Fibroblast of skin of back (primary cell): ENCODE measurements at places on chromosomes 3 and 15.

DNA sequence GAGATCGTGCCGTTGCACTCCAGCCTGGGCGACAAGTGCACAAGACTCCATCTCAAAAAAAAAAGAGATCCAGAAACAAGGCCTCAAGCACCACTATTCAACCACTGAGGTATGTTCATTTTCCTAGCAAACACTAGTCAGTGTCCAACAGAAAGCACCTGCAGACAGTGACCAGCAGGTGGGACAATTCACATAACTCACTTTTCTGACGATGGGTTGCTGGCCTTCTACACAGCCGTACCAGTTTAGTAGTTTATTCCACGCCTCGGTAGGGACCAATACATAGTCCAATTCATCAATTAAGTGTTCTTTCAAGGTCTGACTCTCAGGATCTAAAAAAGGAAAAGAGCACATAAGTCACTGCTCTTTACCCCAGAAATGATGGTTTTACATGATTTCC, 12.4 kb downstream of the USP4 start:
- DNase-seq: no peak

DNA sequence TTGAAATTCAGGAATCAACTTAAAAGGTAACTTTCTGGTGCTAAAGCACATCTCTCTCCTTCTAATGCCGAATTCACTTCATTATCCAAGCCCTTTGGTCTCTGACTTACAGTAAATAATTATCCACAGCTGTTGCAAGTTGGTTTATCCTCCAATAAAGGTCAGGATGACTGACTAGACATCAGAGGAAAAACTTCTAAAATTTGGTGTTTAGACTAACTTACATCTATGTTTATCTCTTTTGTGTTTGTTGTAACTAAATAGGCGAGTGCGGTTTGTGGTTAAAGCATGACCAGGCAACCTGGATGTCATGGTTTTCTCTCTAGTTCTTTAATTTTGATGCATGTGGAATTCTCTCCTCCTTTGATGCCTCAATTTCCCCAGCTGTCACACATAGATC, 237.4 kb upstream of the LRTM1 start:
- no peak for DNase-seq

GRCh38 chr3:189038773-189039745, 132.7 kb upstream of the TPRG1 start:
- no peak for DNase-seq

DNA sequence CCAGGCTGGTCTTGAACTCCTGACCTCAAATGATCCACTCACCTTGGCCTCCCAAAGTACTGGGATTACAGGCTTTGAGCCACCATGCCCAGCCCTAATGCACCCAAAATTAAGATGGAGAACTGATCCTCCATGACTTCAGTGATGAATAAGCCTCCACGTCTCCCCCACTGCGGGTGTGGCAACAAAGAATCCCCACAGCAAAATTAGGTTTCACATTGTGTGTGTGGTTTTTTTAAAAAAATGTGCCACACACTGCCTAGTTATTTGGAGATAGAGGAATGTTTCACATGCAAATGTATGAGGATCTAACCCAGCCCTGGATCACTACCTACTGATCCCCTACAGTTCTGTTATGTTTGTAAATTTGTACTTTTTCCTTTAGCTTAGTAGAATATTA, 17.3 kb downstream of the HDAC11 start:
- DNase-seq: peak; percentile 69

- no peak for DNase-seq
Observed at GRCh38 chr3:121488628-121489027, 57.2 kb downstream of the POLQ start.

DNA sequence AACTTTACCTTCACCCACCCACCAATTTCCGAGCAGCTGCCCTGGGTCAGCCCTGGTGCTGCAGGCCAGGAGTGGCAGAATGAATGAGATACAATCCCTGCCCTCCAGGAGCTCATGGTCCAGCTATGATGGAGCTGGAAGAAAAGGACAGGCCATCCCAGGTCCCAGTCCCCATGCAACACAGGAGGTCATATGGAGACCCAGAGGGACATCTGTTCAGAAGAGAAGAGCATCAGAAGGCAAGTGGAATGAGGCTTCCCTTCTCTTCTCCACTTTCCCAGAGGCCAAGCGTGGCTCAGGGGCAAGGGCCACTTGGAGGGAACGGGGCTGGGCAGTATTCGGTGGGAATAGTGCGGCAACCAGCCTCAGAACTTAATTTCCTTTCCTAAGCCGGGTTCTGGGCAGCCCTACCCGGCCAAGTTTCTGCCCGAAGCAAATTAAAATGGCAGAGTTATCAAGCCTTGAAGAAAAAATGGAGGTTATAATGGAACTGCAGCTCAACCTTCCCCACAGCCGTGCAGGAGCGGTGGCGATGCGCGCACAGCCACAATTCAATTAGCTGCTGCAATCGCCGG, 35.9 kb downstream of the TLE3 start:
- no peak for DNase-seq

DNA sequence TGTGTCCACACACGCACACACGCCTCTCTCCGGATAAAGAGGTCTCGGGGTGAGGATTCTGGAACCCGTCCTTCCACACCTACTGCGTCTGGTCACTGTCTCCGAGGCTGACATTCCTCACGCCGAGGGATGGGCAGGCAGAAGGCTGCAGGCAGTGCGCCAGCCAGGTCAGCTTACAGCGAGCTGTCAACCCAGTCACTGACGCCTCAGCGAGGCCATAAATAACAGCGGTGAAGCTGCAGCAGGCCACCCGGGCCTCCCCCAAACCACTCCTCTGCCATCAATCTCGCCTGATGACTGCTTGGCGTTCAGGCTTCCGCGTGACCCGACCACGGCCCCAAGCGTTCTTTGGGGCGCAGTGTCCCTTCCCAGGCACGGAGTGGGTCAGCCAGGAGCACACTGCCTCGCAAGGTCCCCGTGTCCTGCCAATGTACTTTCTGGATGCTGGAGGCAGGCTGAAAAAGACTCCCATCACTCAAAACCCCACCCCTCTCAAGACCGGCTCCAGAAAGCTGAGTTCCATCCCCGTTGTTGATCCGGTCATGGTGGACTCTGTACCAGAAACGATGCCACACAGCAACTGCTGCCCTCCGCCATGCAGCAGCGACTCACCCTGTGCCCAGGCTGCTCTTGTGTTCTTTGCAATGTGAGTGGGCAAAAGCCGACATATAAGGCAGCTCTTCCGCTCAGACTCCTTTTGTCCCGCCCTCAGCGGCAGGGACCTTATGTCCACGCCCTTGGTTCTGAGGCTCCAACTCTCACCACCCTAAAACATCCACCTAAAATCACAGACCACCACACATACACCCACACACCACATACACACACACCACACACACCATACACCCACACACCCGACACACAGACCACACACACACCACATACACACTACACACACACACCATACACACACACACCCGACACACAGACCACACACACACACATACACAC, 27.1 kb downstream of the CPN2 start:
- DNase-seq: peak; percentile 60

- DNase-seq: peak; percentile 1
Observed at GRCh38 chr3:118909763-118910162, 124.9 kb downstream of the IGSF11 start.

DNA sequence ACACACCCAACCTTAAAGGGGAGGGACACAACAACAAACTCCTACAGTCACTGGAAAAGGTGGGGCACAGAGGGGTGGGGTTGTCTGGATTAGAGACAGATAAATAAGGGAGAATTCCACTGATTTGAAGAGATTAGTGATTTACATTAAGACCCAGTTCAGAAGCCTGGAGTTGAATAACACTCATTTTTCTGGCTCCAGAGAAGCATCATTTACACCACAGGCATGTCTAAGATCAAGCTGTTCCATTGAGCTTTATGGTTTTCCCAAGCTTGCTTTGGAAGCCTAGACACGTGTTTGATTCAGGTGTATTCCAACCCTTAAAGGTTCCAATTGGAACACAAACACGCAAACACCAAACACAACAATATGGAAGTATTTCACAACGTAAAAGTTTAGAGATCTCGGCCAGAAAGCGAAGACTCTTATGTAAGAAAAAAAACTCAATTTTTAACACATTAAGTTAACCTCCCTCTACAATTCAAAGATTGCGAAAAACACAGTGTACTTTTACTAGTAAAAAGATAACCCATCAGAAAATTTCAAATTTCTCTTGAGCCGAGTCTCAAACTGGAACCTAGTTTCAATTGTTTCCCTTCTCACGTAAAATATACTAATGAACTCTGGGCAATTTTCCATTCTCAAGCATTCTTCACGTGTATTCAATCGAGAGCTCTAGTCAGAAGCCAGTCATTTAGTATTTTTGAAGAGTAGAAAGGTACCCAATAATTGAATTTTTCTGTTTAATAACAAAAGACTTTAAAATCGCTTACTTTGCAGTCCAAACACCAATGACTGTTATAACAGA, 2.1 kb downstream of the TRA2B start:
- DNase-seq: no peak

DNA sequence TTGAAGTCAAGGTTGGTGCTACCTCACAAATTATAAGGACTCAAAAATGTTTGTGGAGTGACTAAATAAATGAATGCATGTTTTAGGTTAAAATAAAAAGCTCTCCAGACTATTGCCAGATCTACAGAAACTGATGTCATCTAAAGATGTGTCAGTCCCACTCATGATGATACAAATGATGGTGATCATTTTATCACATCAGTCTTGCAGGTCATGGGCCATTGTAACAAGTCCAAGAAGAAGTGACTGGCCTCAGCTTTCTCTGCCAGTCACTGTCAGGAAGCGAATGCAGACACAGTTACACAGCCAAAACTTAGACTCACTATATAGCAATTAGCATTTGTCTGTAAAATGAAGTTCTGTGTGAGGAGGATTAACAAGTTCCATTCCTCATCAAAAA, 18.5 kb downstream of the ATP8B4 start:
- no peak for DNase-seq

GRCh38 chr3:168251371-168251770, 155.6 kb upstream of the GOLIM4 start:
- no peak for DNase-seq

GRCh38 chr3:70067860-70068521, 68.5 kb downstream of the SAMMSON start:
- peak; percentile 78 for DNase-seq

DNA sequence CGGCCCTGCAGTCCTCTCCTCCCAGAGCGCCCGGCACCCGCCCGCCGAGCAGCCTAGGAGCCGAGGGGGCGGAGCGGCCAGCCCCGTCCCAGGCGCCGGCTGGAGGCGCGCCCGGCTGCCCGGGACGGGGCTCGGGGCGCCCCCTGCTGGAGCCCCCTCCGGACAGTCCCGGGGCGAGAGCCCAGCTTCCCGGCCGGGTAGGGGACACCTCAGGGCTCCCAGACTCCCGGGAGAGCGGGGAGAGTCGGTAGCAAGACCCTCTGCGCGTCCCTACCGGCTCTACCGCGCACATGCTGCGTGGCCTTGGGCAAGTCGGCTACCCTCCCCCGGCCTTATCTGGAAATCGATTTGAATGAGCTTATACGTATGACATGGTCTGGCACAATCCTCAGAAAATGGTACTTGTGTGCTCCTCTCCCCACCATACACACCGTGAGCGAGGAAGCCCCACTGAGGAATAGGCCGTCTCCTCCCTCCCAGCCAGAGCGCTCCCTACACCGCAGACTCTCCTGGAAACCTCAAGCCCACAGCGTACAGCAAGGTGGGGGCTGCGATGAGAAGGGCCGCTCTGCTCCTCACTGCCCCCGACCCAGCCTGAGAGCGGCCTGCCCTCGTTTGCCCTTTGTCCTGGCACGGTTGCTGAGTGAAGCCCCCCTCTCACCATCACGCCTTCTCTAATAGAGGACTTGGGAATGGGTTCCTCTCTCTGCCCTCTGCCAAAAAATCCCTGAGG, at the start of gene DAPK2:
Gene DAPK2 (minus strand): TSS at position 65 of the 733 bp plus-strand sequence. CDS start 6,224 bp downstream, outside the sequence.
- peak; percentile 69 for DNase-seq

DNA sequence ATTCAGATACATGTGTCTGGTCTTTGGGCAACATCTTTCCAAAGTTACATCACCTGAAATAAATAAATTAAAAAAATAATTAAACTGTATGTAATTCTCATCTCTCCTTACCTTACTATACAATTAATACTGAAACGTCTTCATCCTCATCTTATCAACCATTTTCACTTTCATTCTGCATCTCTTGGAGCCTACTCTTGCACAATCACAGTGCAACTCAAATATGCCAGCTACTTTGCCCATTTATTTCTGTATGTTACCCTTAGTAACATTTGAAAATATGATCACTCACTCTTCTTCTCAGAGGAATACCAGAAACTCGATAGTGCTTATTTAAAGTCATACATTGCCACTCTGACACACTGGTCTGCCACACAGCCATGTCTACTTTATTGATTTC, 1357.1 kb upstream of the CADM2 start:
- no peak for DNase-seq

DNA sequence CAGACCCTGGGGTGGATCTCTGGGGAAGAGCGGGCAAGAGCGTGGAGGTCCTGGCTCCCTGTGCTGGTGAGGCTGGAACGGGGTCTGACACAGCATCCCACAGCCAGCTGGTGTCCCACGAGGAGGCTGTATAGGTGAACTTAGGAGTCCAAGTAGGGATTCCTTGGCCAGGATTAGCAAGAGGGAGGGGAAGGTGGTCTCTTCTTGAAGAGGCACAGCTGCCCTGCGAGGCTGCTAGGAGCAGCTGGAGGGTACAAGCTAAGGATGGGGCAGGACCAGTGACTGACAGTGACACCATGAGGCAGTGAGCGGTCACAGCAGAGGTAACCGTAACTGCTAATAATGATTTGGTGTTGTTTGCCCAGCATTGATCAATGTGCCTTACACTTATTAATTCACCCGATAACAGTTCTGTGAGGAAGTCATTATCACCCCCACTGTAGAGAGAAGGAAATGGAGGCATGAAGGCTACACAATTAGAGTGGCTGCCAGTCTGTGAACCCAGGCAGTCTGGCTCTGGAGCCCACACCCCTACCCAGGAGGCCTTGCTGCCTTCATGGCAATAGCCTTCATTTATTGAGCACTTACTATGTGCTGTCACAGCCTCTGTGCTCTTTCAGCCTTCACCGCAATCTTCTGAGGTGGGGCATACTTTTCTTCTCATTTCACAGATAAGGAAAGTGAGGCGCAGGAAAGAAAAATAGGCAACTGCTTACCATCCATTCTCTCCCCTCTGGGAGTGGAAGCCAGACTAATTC, 59.4 kb downstream of the TMEM44 start:
- peak; percentile 76 for DNase-seq

- DNase-seq: no peak
Observed at GRCh38 chr15:59701880-59702279, 12.8 kb upstream of the BNIP2 start.

GRCh38 chr3:138914870-138915502, 32.0 kb downstream of the FOXL2 start:
- DNase-seq: peak; percentile 80

- peak; percentile 31 for DNase-seq
Observed at GRCh38 chr15:50315814-50316630, 39.0 kb downstream of the GABPB1 start.

DNA sequence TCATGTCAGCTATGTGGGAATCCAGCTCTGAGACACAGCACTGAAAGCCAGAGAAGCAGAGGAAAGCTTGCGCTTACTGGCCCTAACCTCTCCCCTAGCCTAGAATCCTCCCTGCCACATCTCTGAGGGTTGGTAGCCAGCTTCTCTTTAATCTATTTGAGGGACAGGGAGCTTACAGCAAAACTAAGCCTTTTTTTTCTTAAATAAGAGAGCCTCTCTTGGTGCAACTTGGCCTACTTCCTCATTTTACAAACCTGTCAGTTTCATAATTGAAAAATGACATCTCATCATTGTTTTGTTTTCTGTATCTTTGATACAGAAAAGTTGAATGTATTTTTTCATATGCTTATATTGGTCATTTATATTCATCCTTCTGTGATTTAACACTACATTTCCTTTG, 193.9 kb downstream of the ZNF621 start:
- no peak for DNase-seq
